Stimulated activated CD4-positive, alpha-beta T cell treated with anti-CD3 and anti-CD28 coated beads, Interleukin-1b, Interleukin-23, amount 100 ng/mL, for 1 hour (primary cell): ENCODE measurements at places on chromosomes 7 and 10.

- DNase-seq: no peak
Measured at GRCh38 chr10:68897336-68897741, 3.8 kb upstream of the DDX50 start.

GRCh38 chr7:31061185-31061584 lies 9.1 kb downstream of the ADCYAP1R1 start:
- no peak for DNase-seq

GRCh38 chr10:122688293-122688989 lies 11.2 kb downstream of the C10orf120 start:
- DNase-seq: no peak

DNA sequence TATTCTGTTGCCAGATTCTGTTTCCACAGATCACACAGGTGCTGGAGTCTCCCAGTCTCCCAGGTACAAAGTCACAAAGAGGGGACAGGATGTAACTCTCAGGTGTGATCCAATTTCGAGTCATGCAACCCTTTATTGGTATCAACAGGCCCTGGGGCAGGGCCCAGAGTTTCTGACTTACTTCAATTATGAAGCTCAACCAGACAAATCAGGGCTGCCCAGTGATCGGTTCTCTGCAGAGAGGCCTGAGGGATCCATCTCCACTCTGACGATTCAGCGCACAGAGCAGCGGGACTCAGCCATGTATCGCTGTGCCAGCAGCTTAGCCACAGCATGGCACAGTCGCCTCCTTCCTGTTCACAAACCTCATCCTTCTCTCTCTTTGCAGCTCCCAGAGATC lies 237.5 kb upstream of the PRSS1 start:
- no peak for DNase-seq

GRCh38 chr7:17495655-17496394 lies 197.4 kb downstream of the AHR start:
- no peak for DNase-seq
